ENCODE measurements at places on chromosomes 6 and 20.

DNA sequence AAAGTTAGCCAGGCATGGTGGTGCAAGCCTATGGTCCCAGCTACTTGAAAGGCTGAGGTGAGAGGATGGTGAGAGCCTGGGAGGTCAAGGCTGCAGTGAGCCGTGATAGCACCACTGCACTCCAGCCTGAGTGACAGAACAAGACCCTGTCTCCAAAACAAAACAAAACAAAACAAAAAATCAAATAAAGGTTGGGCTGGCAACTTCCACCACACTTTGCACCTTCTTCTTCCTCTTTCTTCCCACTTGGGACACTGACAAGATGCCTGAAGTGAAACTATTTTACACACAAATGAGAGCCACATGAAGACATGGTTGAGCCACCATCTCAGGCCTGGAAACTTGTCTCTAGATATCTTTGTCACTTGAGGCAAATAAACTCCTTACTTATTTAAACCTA lies 53.8 kb upstream of the CCDC28A start:
- no peak for DNase-seq

GRCh38 chr20:13936781-13937576 lies 53.4 kb downstream of the SEL1L2 start:
- no peak for DNase-seq

DNA sequence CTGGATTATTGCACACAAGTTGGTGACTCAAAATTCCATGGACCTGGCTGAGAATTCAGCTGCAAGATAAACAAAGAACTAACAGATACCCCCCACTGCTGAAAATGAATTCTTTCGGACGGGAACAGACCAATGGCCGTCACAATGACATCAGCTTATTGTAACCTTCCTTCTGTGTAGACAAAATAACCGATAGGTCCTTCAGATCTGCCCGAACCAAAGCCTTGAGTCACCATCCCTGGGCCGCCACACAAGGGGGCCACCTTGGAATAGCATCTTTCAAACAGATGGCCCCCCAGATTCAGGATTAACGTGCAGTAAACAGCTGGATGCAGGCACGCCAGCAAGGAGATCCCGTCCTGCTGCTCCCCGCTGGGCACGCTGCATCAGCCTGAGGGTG lies 214.0 kb upstream of the EXOC2 start:
- no peak for DNase-seq

- DNase-seq, result no peak
These were observed 61.5 kb upstream of the UNC93A start for GRCh38 chr6:167229586-167229985.

GRCh38 chr20:51003753-51004152 lies 19.2 kb downstream of the KCNG1 start:
- no peak for DNase-seq

GRCh38 chr6:44833248-44833647 lies 445.7 kb downstream of the CDC5L start:
- no peak for DNase-seq

DNA sequence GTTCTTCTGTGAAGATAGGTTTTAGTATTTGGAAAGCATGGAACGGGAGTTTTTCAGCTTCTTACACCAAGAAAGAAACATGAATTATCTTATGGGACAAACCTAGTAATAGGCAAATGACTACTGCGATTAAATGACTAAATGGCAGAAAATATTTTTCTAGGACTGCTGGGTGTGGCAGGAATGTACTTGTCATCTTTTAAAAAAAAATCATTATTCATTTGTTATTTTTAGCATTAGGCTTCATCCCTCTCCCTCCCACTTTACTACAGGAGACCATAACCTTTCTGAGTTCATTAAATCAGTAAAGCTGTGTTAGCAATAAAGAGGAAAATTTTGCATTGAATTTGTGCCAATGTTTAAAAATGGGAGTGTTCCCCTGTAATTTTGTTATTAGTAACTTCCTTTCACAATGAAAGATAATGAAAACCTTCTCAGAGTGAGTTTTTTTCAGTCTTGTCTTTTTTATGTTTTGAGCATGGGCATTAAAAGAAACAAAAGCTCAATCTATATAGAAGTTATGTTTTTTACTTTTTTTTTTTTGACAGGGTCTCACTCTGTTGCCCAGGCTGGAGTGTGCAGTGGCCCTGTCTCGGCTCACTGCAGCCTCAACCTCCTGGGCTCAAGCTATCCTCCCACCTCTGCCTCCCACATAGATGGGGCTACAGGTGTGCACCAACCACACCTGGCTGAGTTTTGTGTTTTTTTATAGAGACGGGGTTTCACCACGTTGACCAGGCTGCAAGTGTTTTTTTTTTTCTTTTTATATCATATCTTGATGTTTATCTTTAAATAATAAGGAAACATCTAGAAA lies 105.6 kb upstream of the CLDN20 start:
- no peak for DNase-seq

DNA sequence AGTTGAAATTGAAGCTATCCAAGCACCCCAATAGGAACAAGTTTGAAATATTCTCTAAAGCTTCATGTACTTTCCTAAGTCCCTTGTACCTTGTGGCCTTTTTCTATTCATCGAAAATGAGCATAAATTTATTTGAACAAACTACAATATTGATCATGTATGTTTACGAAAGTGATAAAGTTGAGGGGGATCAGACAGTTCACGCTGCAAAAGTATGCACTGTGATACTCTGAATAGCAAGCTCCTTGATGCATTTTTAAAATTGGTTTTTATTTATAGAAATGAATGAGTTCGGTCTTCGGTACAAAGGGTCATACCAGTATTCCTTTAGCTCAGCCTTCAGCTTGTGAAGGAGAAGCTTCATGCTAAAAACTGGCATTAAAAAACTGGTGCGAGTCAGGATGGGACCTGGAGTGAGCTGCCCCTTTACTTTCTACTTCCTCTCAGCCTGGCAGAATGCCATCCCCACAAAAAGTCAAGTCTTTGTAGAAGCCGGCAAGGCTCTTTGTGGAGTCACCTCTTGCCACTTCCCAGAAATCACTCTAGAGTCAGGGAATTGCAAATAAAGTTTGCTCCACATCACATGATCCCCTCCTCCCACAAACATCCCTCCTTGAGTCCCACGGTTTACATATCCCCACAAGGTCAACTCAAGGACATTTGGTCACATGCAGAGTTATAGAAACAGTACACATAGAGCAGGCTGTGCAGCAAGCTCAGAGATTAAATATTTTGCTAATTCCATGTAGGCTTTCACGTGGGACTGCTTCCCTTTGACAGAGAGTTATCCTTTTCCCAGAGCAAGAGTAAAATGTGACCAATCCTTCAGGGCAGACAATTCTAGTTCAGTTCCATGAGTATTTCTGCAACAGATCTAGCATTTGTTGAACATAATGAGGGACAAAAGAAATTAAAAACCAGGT lies 34.6 kb upstream of the ADGRF1 start:
- DNase-seq, result no peak

DNA sequence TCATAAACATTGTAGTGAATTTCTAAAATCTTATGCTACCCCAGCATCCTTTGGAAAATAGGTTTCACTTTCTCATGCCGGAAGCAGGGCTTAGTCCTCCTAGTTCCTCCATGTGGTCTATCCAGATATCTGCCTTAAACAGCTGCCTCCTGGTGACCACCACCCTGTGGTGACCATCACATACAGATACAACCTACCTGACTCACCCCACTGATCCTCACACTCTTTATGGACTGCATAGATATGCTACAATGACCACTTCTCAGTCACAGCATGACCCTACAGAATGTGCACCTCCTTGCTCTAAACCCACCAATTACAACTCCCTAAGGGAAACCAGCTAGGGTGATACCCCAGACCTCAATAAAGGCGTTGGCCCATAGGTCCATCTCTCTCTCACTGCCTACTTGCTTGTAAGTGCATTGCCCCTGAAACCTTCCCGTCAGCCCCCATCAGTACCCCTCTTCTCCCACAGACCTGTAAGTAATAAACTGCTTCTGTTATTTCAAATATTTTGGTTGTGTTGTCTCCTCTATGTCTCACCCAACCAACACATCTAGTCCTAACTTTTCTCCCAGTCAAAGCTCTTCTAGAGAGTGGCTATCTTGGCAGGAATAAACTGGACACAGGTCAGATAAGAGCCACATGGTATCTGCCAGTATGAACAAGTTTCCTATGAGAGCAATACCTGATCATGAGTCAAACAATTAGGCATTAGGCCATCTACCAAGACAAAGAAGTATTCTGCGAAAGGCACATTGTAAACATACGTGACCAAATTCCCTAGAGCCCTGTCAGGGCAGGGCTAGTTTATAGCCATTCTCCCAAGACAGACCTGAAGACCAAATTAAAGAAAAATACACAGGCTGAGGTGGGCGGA lies 39.4 kb upstream of the PLEKHG1 start:
- no peak for DNase-seq
